ENCODE measurements at places on chromosomes 7 and 10.

GRCh38 chr10:34723750-34724149 is 91.3 kb downstream of the PARD3 start:
- H3K4me3 ChIP-seq, result no peak overlapping the region
- peaks cover 6% of the 10 kb centered on the region for H3K27me3 ChIP-seq
- H3K4me1 ChIP-seq, result no peaks in the 10 kb centered on the region
- DNase-seq, result no peak

- no peak overlapping the region for H3K4me3 ChIP-seq
- H3K36me3 ChIP-seq, result no peaks in the 10 kb centered on the region
- no peaks in the 10 kb centered on the region for H3K4me1 ChIP-seq
- DNase-seq, result no peak
- H3K27me3 ChIP-seq, result no peaks in the 10 kb centered on the region
Observed at GRCh38 chr7:30929686-30930085, 18.0 kb downstream of the AQP1 start.

DNA sequence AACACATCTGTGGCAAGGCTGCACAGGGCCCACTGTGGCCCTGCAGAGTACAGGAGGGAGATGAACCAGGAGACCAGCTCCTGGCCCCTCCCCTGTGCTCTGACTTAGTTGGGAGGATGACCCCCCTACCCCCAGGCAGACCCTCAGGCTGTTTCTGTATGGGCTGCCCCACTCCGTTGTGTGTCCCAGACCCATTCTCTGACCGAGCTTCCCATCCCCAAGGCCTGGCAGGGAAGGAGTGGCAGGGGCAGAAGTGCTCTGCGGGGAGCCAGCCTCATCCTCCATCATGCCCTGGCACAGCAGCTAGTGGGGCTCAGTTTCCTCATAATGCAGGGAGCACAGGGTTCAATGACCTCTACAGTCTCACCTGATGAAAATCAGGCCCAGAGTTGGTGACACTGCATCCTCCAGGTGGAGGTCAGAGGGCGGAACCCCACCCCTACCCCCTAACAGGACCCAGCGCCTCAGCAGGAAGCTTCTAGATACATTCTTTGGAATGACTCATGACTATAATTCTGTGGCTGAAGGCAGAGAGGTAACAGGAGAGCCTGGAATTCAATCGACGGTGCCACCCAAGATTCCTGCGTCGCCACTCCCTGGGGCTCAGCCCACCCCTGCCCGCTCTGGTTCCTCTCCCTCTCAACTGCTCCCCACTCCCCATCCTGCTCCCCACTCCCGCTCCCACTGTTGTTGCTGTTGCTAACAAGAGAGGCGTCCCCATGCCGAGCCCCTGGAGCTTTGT is 18.2 kb downstream of the PODXL start:
- H3K36me3 ChIP-seq, result no peaks in the 10 kb centered on the region
- H3K4me1 ChIP-seq, result no peaks in the 10 kb centered on the region
- H3K27me3 ChIP-seq, result peaks cover 4% of the 10 kb centered on the region
- H3K27ac ChIP-seq, result no peak overlapping the region
- no peak overlapping the region for H3K4me3 ChIP-seq

GRCh38 chr10:80709866-80710265 is 172.2 kb downstream of the SH2D4B start:
- H3K4me3 ChIP-seq, result no peak overlapping the region
- H3K27ac ChIP-seq, result no peak overlapping the region
- H3K4me1 ChIP-seq, result no peaks in the 10 kb centered on the region
- no peak for DNase-seq
- H3K36me3 ChIP-seq, result no peaks in the 10 kb centered on the region

- H3K4me1 ChIP-seq, result no peaks in the 10 kb centered on the region
- H3K27ac ChIP-seq, result no peak overlapping the region
- DNase-seq, result no peak
- no peak overlapping the region for H3K4me3 ChIP-seq
Observed at GRCh38 chr10:89992575-89992974, 291.2 kb downstream of the KIF20B start.

DNA sequence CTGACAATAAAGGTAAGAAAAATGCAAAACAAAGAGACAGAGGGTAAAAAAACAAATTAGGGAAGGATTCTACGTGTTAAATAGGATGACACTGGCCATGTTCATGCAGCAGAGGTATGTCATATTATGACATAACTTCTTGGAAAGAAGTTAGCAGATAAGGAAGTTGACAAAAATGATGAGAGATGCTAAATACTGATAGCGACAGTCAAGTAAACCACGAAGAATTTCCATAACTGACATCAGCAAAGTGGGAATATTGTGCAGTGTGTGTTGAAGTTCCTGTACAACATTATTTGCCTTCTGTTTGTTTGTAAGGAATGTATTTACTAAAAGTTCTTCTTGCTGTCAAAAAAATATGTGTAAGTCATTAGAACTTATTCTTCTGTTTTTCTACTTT is 29.5 kb downstream of the MDH2 start:
- no peak overlapping the region for H3K4me3 ChIP-seq
- H3K27ac ChIP-seq, result no peak overlapping the region
- no peak for DNase-seq
- no peaks in the 10 kb centered on the region for H3K36me3 ChIP-seq

DNA sequence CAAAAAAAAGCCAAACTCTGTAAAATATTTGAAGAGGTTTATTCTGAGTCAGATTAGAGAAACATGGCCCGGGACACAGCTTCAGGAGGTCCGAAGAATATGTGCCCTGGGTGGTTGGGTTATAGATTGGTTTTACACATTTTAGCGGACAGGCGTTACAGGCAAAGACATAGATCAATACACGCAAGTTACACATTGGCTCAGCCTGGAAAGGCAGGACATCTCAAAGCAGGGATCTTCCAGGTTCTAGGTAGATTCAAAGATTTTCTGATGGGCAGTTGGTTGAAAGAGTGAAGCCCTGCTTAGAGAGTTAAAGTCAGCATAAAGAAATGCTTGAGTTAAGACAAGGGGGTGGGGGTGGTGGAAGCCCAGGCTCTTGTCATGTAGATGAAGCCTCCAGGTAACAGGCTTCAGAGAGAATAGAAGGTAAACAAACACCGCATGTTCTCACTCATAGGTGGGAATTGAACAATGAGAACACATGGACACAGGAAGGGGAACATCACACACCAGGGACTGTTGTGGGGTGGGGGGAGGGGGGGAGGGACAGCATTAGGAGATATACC is 464.3 kb upstream of the ADARB2 start:
- H3K27me3 ChIP-seq, result no peaks in the 10 kb centered on the region
- H3K4me3 ChIP-seq, result no peak overlapping the region
- H3K4me1 ChIP-seq, result no peaks in the 10 kb centered on the region
- no peaks in the 10 kb centered on the region for H3K36me3 ChIP-seq

GRCh38 chr7:84149573-84149972 is 45.0 kb downstream of the SEMA3A start:
- no peaks in the 10 kb centered on the region for H3K27me3 ChIP-seq
- H3K4me3 ChIP-seq, result no peak overlapping the region
- no peaks in the 10 kb centered on the region for H3K4me1 ChIP-seq
- H3K36me3 ChIP-seq, result no peaks in the 10 kb centered on the region
- no peak for DNase-seq

- H3K27ac ChIP-seq, result no peak overlapping the region
- H3K36me3 ChIP-seq, result no peaks in the 10 kb centered on the region
- H3K4me3 ChIP-seq, result no peak overlapping the region
- DNase-seq, result no peak
- no peaks in the 10 kb centered on the region for H3K27me3 ChIP-seq
Observed at GRCh38 chr7:140126435-140127034, 50.2 kb downstream of the KDM7A start.

- H3K36me3 ChIP-seq, result no peaks in the 10 kb centered on the region
Observed at GRCh38 chr10:43806831-43807640, 158.4 kb upstream of the ZNF32 start.

- H3K27ac ChIP-seq, result no peak overlapping the region
- H3K4me3 ChIP-seq, result no peak overlapping the region
- no peaks in the 10 kb centered on the region for H3K27me3 ChIP-seq
Observed at GRCh38 chr7:140977741-140978140, 37.0 kb downstream of the MRPS33 start.

- peaks cover 54% of the 10 kb centered on the region for H3K27me3 ChIP-seq
- H3K4me1 ChIP-seq, result no peaks in the 10 kb centered on the region
- no peak overlapping the region for H3K4me3 ChIP-seq
- H3K36me3 ChIP-seq, result no peaks in the 10 kb centered on the region
- no peak for DNase-seq
Observed at GRCh38 chr10:71969929-71970328, 5.7 kb downstream of the CHST3 start.

DNA sequence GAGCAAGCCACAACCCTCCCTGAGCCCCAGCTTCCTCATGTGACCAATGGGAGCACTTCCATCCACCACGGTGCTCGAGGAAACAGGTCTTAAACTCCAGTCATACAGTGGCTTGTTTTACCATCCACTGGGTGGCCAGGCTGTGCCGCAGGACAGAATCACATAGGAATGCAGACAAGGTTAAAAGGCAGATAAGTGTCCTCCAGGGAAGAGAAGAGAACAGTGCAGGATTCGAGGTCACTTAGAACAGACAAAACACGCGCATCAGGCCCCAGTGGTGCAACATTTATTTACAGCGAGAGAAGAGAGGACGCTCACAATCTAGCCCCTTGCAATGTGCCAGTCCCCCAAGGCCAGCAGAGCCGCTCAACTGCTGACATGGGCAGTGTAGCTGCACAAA is 92.8 kb downstream of the TMEM130 start:
- DNase-seq, result no peak
- H3K36me3 ChIP-seq, result no peaks in the 10 kb centered on the region
- no peak overlapping the region for H3K27ac ChIP-seq
- H3K4me1 ChIP-seq, result no peaks in the 10 kb centered on the region

DNA sequence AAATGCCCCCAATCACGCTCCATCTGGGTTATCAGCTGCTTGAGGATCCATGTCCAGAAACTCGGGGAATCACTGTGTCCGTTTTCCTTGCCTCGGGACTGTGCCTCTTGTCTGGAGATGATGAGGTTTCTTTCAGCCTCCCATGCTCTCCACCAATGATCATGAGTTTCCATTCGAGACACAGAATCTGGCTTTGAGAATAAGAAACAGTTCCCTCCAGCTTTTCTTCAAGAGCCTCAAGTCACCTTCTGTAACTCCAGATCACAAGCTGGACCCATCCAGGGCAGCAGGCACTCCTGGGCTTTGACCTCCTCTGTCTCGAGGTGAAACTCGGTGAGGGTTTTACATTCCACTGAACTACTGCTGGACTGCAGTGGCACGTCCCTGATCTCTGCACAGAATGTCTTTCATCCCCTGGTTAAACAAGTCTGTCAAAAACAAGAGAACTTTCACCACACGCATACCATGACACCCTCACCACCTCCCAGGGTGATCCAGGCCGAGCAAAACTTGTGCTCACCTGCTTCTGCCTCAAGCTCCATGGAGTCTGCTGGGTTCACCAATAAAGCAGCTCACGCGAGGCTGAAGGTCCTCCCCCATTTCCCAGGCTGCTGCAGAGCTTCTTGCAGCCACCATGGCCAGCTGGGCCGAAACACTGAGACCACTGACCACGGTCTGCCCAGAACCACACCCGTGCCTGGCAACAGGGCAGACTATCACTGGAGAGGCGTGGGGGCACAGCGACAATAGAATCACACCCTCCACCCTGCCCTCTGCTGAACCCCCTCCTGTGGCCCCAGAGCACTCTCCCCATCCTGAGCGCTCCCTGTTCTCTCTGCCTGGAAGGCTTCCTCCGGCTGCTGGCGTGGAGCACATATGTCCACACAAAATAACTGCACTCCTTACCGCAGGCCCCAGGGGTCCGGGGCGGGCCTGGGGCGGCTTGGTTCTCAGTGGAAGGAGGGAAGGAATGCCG is 25.1 kb downstream of the MAT1A start:
- H3K4me1 ChIP-seq, result no peaks in the 10 kb centered on the region
- no peak overlapping the region for H3K27ac ChIP-seq
- DNase-seq, result no peak
- H3K36me3 ChIP-seq, result no peaks in the 10 kb centered on the region

DNA sequence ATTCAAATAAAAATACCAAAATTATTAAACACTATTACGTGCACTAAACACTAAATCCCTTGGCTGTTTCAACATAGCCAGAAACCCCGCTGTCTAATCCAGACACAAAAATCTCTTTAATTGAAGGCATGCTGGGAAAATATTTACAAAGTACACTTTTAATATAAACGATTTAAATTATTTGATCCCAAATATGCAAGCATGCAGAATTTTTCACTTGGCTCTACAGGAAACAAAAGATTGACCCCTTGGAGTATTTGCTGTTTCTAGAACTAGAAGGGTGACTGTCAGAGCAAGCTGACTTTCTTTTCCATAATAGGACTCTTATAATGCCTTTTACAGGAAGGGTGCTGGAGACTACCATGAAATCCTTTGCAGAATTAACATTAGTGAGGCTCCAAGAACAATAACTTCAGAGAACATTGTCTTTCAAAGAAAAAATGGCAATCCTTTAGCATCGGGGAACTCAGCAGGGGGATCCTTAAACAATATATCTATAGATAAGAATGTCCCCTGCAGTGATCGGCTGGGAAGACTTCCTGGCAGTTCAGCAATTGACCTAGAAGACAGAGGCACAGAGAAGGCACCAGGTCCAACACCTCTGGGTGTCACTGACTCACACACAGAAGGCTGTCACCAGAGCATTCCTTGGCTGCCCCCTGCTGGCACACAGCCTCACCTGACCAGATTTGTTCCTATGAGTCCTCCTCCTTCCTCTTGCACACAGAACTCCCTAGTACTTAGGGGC is 55.8 kb upstream of the MRLN start:
- no peak overlapping the region for H3K27ac ChIP-seq
- H3K27me3 ChIP-seq, result no peaks in the 10 kb centered on the region
- H3K4me1 ChIP-seq, result no peaks in the 10 kb centered on the region
- H3K36me3 ChIP-seq, result peaks cover 80% of the 10 kb centered on the region
